ENCODE measurements at places on chromosomes 5 and 9.

GRCh38 chr5:167232675-167233311 is 1058.7 kb upstream of the WWC1 start:
- no peak for DNase-seq

GRCh38 chr5:20087299-20087698 is 99.3 kb upstream of the CDH18 start:
- no peak for DNase-seq

GRCh38 chr9:108815156-108815555 is 40.6 kb downstream of the ACTL7B start:
- no peak for DNase-seq

GRCh38 chr9:109922617-109923470 is 142.8 kb downstream of the PALM2AKAP2 start:
- no peak for DNase-seq

DNA sequence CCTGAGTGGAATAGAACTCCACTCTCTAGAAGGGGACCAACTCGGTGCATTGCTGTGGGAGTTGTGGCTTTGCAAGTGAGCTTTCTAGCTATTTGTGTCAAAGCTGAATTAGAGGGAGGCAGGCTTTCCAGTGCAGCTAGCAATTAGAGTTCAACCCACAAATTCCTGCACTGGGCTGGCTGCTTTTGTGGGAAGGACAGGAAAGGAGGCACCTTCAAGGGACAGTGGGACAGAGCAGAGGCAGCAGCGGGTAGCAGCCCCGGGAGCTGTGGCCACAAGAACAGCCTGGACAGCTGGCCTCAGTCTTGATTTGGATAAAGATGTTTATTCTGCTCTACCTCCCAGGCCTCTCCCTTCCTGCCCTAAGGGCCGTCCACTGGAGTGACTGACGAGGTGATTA is 83.7 kb upstream of the SLIT3 start:
- no peak for DNase-seq

DNA sequence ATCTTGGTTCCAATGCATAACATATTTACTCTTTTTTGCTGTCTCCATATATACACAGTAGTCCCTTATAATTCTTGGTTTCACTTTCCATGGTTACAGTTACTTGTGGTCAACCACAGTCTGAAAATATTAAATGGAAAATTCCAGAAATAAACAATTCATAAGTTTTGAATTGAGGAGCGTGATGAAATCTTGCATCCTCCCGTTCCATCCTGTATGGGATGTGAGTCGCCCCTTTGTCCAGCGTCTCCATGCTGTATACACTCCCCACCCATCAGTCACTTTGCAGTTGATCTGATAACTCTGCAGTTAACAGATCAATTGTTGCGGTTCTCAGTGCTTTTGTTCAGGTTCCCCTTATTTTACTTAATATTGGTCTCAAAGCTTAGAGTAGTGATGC is 11.5 kb upstream of the FAF2 start:
- no peak for DNase-seq

- DNase-seq: no peak
Observed at GRCh38 chr5:17440766-17441165, 57.3 kb upstream of the TAF11L2 start.

GRCh38 chr5:2803751-2804150 is 52.3 kb upstream of the IRX2 start:
- DNase-seq: no peak

GRCh38 chr9:38280251-38280800 is 112.2 kb upstream of the ALDH1B1 start:
- no peak for DNase-seq

DNA sequence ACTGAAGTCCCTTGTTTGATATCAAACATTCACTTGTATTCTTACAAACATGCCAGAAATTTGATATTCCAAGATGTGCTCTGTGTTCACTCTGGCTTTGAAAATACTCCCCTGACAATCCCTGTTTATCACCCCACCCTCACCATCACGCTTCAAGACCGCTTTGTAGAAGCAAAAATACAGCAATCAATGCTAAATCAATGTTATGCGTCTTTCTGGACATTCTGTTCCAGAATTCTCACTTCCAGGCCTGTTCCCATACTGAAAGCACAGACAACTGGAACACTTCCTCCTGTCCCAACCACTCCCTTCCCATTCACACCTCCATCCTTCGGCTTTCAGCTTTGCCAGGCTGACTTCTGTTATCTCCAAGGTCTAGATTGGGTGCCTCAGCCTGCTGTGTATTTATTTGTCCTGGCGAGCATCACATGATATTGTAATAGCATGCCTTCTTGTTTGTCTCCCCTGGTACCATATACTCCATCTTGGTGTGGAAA is 72.8 kb downstream of the SNCAIP start:
- no peak for DNase-seq

DNA sequence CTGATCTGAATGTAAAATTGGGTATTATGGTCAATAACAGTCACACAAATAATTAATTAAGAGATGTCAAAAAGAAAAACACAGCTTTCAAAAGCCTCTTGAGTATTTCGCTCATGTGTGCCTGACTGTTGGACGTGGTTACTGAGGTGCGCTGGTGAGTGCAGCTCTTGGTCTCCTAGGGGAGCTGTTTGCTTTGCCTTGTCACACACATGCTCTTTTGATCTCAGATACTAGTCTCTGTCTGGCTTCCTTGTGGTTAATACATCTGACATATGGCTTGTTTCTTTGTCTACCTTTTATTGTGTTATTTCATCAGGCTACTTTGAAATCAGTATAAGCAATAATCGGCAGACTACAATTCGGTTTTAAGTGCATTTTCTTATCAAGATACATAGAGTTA is 51.5 kb downstream of the PCSK1 start:
- DNase-seq: no peak

- DNase-seq: no peak
Observed at GRCh38 chr9:92576175-92576574, 40.4 kb upstream of the ECM2 start.

DNA sequence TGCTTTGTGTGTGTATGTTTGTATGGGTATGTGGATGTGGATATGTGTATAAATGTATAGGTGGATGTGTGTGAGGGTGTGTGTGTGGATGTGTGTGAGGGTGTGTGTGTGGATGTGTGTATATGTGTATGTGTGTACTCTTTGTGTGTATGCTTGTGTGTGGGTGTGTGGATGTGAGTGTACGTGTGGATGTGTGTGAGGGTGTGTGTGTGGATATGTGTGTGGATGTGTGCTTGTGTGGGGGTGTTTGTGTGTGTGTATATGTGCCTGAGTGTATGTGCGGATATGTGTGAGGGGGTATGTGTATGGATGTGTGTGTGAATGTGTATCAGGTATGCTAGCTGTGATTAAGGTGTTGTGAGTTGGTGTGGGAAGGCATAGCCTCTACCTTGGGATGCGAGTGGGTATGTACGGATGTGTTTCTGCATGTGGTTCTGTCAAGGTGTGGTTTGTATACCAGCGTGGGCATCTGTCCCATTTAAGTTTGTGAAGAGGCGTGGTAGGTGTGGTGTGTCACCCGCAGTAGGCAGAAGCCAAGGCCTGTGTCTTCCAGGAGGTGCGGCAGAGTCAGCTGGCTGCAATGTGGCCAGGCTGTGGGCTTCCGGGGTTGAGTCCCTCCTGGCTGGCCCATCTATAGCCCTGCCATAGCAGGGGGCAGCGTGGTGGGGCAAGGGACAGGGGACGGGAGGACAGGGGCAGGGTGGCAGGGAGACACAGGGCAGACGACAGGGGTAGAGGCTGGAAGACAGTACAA is 155.8 kb downstream of the DAB2IP start:
- no peak for DNase-seq

GRCh38 chr5:133440467-133441115 is 171.8 kb downstream of the FSTL4 start:
- peak; percentile 14 for DNase-seq

DNA sequence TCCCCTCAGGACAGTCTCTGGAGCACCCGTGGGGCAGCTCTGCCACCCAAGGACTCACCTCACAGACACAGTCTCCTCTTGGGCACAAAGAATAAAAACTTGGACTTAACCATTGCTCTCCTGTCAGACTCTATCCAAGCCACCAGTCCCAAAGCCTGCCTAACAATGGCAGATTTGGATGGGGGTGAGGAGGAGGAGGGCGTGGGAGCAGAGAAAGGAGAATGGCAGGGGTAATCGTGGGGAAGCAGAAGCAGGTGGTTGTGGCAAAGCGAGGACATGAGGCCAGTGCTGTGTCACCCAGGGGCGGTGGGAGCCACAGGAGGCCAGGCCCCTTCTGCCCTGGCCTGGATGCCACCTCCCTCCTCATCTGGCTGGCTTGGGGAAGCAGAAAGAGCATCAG is 5.5 kb upstream of the FAM163B start:
- DNase-seq: no peak

DNA sequence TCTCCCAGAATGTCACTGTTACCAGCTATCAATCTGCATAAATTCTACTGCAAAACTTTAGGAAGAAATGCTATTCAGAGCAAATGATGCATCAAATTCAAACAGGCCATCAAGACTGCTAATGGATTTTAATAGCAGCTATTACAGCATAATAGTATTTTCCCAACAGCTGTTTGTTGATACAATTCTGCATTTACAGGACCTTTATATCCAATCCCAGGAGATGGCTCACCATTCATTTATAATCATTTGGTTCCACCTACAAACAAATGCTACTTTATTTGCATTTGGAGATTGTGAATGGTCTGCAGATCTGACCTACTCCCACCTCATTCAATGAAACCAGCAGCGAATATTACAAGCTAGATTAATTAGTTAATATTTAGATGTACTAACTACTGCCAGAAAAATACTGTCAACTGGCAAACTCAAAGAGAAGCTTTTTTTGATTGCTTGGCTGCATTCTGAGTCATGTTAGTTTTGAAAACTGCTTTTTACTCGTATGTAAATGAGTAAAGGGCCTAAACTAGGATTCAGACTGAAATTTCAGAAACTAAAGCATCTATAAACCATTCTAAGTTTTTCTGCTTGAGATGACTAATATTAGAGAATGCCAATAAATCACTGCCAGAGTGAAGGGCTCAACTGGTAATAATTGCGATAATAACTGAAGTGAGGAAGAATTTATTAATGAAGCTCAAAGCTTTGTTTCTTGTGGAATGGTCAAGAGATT is 7.1 kb upstream of the PCA3 start:
- DNase-seq: no peak

DNA sequence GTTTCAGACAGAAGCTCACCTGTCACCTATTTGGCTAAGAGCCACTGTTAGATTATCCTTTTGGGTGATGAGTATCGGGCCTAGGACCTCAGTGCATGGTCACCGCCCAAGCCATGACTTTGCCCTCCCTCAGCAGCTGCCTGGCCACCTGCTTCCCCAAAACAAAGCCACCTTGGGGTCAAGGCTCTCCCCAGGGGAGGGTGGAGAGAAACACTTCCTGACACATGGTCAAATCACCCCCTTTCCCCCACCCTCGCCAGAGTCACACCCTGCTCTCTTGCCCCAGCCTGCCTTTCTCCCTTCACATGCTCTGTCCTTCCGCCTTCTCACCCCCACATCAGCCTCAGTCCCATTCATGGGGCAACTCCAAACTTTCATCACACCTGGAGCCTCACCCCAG is 1.7 kb upstream of the HBEGF start:
- no peak for DNase-seq

- no peak for DNase-seq
Observed at GRCh38 chr9:131049829-131050715, 41.1 kb downstream of the LAMC3 start.

DNA sequence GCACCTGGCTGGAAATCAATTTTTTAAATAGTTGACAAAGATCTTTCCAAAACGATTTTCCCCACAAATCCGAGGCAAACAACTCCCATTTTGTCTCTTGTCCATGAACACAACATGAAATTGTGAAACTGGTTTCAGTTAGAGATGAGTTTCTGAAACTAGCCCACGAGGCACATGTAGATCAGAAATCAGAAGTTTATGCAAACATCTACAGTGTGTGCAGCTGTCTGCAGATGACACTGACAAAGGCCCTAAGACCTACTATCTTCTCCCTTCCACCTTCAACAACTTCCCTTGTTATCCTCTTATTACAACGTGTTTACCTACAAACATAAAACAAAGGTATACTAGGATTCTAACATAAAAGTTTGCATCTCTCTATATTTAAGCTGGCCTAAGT is 183.3 kb downstream of the DIRAS2 start:
- DNase-seq: no peak

- no peak for DNase-seq
Observed at GRCh38 chr9:107557236-107557990, 67.8 kb upstream of the KLF4 start.

- DNase-seq: no peak
Observed at GRCh38 chr5:74626386-74627222, 13.9 kb downstream of the ENC1 start.

DNA sequence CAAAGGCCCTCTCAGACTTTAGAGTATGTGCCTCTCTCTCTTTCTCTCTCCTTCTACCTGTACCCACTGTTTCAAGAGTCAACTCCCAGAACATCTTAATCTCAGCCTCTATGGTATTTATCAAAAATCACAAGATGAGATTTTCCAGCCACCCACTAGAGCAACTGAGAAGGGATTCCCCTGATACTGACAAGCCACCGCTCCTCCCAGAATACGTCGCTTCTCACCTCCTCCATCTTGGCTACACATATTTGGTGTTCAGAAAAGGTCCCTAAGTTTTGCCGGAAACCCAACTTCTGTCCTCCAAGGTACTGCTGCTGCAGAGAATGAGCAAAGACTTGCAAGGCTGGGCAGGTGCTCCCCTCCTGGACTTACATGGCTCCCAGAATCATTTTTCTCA is 6.1 kb downstream of the GARIN3 start:
- DNase-seq: no peak

DNA sequence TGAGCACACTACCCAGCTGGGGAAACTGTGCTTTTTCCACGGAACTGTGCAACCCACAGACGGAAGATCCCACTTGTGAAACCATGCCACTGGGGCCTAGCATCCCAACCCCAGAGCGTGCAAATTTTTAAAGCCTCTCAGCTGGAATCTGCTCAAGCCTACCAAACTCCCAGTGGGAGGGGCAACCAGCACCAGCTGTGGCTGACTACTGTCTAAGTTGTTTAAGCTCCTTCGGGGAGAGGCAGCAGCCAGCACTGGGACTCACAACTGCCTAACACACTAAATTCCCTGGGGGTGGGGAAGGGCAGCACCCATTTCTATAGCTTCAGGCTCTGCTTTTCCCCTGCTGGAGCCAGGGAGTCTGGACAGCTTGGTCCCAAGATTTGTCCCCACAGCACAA is 287.6 kb upstream of the MSX2 start:
- no peak for DNase-seq

GRCh38 chr9:112787978-112788377 is 37.4 kb downstream of the SNX30 start:
- no peak for DNase-seq

DNA sequence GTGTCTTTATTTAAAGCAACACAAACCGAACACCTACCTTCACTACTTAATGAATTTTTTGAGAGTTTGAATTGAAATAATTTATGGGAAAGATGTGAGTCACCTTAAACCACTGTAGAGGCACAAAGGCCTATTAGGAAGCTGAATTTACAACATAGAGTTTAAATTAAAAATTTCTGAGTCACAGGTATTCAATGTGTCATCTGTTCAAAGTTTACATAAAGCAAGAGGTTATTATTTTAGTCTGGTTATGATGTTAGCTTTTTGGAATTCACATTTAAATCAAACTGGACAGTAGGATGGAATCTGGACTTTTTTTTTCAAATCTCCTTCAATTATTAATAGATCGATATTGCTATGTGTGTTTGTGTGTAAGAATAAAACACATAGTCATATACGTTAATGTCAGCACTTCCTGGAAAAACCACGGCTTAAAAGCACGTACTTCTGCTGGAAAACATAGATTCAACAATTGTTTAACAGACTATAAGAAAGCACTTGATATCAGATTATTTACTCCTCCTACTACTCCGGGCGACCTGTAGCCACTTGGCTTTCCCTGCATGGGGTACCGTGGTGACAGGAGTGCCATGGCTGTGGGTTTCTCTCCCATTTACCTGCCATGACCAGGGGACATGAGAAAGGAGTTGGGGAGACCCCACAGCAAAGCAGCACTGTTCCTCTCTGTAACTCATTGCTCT is 638.6 kb downstream of the SEMA5A start:
- DNase-seq: no peak
